Activated T-helper 2 cell treated with anti-CD3 and anti-CD28 coated beads, Interferon-gamma antibody, Interleukin-2, Interleukin-4, amounts not matched to agents 10 μg/mL and 5 μg/mL and 100 μg/mL, durations not matched to agents 14 hours and 24 hours and 36 hours (primary cell): ENCODE measurements at places on chromosomes 13 and 19. TPM values are rescaled to one million over a fixed set of nuclear protein-coding genes. Genes with fewer than 3 reads are reported as not detected.

DNA sequence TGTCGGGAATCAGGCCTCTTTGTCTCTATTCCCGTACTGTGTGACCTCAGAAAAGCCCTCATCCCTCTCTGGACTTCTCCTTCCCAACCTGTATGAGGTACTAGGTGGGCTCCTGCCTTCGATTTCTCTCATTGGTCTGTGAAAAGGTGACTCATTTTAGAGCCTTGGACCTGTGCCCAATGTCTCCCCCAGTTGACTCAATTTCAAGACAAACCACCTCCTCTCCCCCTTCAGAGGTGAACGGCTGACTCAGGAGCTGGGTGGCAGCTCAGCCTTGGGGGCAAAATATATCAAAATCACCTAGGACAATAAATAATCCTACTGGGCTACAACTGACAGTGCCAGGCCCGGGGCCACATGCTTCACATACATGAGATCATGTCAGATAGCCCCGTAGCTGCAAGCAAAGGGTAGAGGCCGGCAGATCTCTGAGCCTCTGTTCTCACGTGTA lies 630 bp downstream of the COQ8B start:
- H3K36me3 ChIP-seq = peaks cover 26% of the 10 kb centered on the region
- H3K27me3 ChIP-seq = no peaks in the 10 kb centered on the region
- peak; percentile 24 for DNase-seq
- peak overlapping the region; percentile 88 for H3K4me3 ChIP-seq
- peak overlapping the region; percentile 92 for H3K27ac ChIP-seq

DNA sequence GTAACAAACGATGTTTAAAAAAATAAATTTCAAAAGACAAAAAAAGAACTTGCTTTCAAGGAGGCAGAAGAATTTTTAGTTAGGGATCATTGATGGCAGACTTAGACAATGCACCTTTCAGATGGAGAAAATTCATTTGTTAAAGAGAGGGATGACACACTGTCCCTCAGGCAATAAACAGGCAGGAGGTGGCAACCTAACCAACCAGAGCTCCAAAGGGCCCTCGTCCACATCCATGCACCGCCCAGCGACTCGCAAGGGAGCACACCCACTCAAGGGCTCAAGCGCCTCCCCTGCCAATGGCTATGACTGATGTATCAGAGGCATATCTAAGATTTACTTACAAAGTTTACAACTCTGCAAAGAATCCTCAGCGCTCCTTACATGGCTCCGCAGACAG lies 81.9 kb downstream of the TUBGCP3 start:
- H3K4me1 ChIP-seq = peaks cover 5% of the 10 kb centered on the region
- no peak overlapping the region for H3K27ac ChIP-seq
- H3K36me3 ChIP-seq = peaks cover 38% of the 10 kb centered on the region
- H3K4me3 ChIP-seq = no peak overlapping the region

GRCh38 chr19:925087-925525 lies 729 bp upstream of the ARID3A start:
- H3K27ac ChIP-seq = peak overlapping the region; percentile 80
- no peak for DNase-seq
- peaks cover 12% of the 10 kb centered on the region for H3K4me1 ChIP-seq
- no peaks in the 10 kb centered on the region for H3K36me3 ChIP-seq
- H3K4me3 ChIP-seq = peak overlapping the region; percentile 80

The ZSCAN4 gene
- not detected in 2 replicates for total RNA-seq

- no peaks in the 10 kb centered on the region for H3K36me3 ChIP-seq
- H3K27ac ChIP-seq = no peak overlapping the region
- H3K4me3 ChIP-seq = no peak overlapping the region
- no peak for DNase-seq
- no peaks in the 10 kb centered on the region for H3K27me3 ChIP-seq
These were observed 22.7 kb downstream of the SGCG start for GRCh38 chr13:23203516-23203915.

GRCh38 chr13:101417043-101417406 lies 717 bp upstream of the NALCN start:
- H3K27me3 ChIP-seq = peaks cover 31% of the 10 kb centered on the region
- H3K4me1 ChIP-seq = no peaks in the 10 kb centered on the region
- no peak overlapping the region for H3K27ac ChIP-seq
- H3K4me3 ChIP-seq = no peak overlapping the region
- no peaks in the 10 kb centered on the region for H3K36me3 ChIP-seq

DNA sequence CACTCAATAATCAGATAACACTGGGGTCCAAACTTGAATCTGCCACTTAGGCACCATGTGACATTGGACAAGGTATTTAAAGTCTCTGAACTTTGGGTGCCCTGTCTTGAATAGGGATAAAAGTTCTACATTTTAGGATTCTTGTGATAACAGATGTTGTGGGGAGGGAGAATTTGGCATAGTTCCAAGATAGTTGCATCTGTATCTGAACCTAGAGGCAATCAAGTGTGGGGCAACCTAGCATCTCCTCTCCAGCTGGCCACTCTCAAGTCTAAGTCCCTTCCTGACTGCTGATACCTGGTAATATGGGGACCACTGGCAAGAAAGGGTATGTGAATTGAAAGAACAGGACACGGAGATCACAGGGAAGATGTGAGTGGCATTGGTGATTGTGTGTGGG lies 256.1 kb downstream of the FOXO1 start:
- no peaks in the 10 kb centered on the region for H3K27me3 ChIP-seq
- H3K27ac ChIP-seq = no peak overlapping the region
- H3K4me3 ChIP-seq = no peak overlapping the region
- no peak for DNase-seq
- H3K36me3 ChIP-seq = peaks cover 3% of the 10 kb centered on the region

The FGF9 gene
- 0.39 and 0.60 TPM in 2 replicates for total RNA-seq

GRCh38 chr19:7083076-7083956 lies 13.8 kb downstream of the ZNF557 start:
- H3K27me3 ChIP-seq = no peaks in the 10 kb centered on the region
- no peak overlapping the region for H3K27ac ChIP-seq
- no peaks in the 10 kb centered on the region for H3K4me1 ChIP-seq
- DNase-seq = no peak

- peak overlapping the region; percentile 20 for H3K27ac ChIP-seq
- H3K36me3 ChIP-seq = no peaks in the 10 kb centered on the region
- H3K27me3 ChIP-seq = no peaks in the 10 kb centered on the region
- no peak for DNase-seq
These were observed 21.0 kb downstream of the GRIK5 start for GRCh38 chr19:42048992-42049391.

DNA sequence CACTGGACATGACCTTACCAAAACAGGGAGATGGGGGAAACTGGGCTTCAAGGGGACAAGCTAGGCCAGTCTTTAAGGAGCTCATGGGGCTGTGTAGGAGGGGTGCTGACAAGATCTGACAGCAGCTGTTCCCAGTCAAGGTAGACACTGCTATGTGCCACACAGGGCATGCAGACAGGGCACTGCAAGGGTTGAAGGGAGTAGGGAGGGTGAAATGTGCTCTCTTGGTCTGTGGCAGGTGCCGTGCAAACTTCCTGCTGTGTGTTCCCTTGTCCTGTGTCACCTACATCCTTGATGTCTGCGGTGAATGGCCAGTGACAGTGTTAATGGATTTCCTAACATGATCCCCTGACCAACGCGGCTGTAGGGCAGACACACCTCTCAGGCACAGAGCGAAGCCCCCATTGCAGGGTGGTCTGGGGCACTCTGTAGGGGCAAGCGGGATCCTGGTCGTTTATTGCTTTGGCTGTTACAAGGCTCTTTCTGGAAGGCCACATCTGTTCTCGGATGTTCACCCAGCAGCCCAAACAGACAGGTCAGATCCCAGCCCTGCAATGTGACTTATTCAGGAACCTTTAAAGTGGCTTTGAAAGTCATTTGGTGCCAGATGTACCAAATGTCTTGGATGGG lies 199.5 kb upstream of the ZNF536 start:
- H3K36me3 ChIP-seq = no peaks in the 10 kb centered on the region
- H3K4me1 ChIP-seq = no peaks in the 10 kb centered on the region
- H3K27ac ChIP-seq = no peak overlapping the region
- DNase-seq = no peak
- H3K27me3 ChIP-seq = no peaks in the 10 kb centered on the region
- H3K4me3 ChIP-seq = no peak overlapping the region

- H3K27me3 ChIP-seq = peaks cover 12% of the 10 kb centered on the region
- H3K36me3 ChIP-seq = no peaks in the 10 kb centered on the region
- no peak overlapping the region for H3K27ac ChIP-seq
- no peak overlapping the region for H3K4me3 ChIP-seq
- no peak for DNase-seq
These were observed 1.3 kb downstream of the PMIS2 start for GRCh38 chr19:35587321-35587720.

The CACNG8 gene
- not detected in 2 replicates for total RNA-seq

The NOVA2 gene
- 0.14 TPM in 1 of 2 replicates, not detected in the other for total RNA-seq

GRCh38 chr19:40461669-40462221 lies 3.8 kb downstream of the BLVRB start:
- H3K27me3 ChIP-seq = peaks cover 7% of the 10 kb centered on the region
- H3K4me3 ChIP-seq = no peak overlapping the region

The CAPN12 gene
- 2.9 and 3.6 TPM in 2 replicates for total RNA-seq

- H3K36me3 ChIP-seq = no peaks in the 10 kb centered on the region
- no peak for DNase-seq
- no peak overlapping the region for H3K27ac ChIP-seq
These were observed 10.4 kb downstream of the DOCK9 start for GRCh38 chr13:98967491-98967890.

- no peak for DNase-seq
- no peak overlapping the region for H3K27ac ChIP-seq
- peaks cover 19% of the 10 kb centered on the region for H3K27me3 ChIP-seq
- no peak overlapping the region for H3K4me3 ChIP-seq
These were observed 5.3 kb downstream of the LYPD4 start for GRCh38 chr19:41839211-41839610.

The ZNF615 gene
- total RNA-seq = 6.3 and 6.7 TPM in 2 replicates

DNA sequence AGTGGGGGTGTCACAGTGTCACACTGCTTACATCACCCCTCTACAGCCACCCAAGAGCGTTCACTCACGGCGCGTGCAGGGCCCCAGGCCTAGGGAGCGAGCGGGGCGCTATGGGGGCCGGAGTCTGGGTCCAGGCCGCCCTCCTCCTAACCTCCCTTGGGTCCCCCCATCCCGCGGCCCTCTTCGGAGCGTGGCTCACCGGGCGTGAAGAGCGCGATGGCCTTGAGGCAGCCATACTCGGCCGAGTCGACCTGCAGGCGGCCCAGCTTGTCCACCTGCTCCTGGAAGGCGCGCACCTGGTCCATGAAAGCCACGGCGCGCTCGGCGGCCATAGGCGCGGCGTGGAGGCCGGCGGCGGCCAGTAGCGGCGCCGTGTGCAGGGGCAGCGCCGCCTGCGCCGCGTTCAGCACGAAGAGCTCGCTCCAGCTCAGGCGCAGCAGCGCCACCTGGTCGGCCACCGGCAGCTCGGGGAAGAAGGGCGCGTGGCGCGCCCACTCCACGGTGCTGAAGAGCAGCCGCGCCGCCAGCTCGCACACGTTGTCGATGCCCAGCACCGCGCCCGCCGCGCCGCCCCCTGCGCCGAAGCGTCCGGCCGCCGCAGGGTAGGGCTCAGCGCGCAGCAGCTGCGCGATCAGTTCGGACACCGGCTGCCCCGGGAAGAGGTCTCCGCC lies 9.4 kb downstream of the OCEL1 start:
- H3K27me3 ChIP-seq = no peaks in the 10 kb centered on the region
- H3K4me1 ChIP-seq = peaks cover 2% of the 10 kb centered on the region
- peaks cover 11% of the 10 kb centered on the region for H3K36me3 ChIP-seq
- peak overlapping the region; percentile 58 for H3K27ac ChIP-seq
- H3K4me3 ChIP-seq = peak overlapping the region; percentile 76

- peak overlapping the region; percentile 13 for H3K27ac ChIP-seq
- H3K4me3 ChIP-seq = no peak overlapping the region
- H3K36me3 ChIP-seq = no peaks in the 10 kb centered on the region
- H3K27me3 ChIP-seq = peaks cover 4% of the 10 kb centered on the region
- DNase-seq = no peak
These were observed 453.9 kb downstream of the COG6 start for GRCh38 chr13:40109351-40109844.

The FFAR1 gene
- total RNA-seq = 0.09 and 0.21 TPM in 2 replicates

DNA sequence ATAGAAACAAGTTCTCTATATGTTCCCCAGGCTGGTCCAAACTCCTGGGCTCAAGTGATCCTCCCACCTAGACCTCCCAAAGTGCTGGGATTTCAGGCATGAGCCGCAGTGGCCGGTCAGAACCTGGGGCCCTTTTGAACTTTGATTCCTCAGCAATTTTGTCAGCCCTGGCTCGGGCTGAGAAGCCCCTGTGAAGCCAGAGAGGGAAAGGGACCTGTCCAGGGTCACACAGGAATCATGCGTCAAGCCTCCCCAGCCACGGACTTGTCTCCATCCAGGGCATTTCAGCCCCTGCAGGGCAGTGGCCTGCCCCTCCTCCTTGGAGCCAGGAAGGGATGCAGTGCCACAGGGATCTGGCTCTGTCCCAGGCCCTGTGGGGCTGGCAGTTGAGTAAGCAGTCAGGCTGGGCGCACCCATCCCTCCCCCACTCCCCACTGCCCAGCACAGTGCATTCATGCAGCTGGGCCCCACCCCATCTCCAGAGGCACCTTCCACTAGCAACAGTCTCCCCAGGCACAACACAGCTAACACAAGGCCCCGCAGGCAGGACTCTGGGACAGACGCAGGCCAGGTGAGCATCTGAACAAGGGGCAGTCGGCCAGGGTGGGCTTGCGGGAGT lies at the start of gene CAPS:
TSS of gene CAPS (plus strand) at position 516 of the 619 bp plus-strand sequence. CDS start 153 bp downstream, outside the sequence.
- no peak within 1 kb of the TSS for H3K27ac ChIP-seq
- H3K4me3 ChIP-seq = no peak within 1 kb of the TSS
- H3K27me3 ChIP-seq = no peaks in the 10 kb centered on the region
- H3K4me1 ChIP-seq = no peaks in the 10 kb centered on the region
- DNase-seq = no peak

The GARIN5A gene
- total RNA-seq = 0.28 and 0.82 TPM in 2 replicates

DNA sequence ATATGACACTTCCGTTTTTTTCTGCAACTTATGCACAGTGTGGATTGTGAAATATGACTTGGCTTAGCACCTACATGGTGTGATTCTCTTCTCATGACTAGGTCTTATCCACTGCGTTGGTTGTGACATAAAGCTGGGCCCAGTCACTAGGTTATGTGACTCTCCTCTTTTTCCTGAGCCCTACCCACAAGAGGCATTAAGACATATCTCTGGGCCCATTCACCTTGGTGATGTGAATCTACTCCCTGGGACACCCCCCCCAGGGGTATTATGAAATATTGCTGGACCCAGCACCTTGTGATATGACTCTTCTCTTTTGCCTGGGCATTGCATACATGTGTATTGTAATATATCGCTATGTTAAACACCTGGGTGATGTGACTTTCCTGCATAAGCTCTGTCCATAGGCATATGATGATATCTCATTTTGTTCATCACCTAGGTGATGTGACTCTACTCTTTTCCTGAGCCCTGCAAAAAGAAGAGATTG lies 85.8 kb upstream of the ZNF43 start:
- H3K27ac ChIP-seq = no peak overlapping the region
- H3K36me3 ChIP-seq = no peaks in the 10 kb centered on the region
- no peak overlapping the region for H3K4me3 ChIP-seq
- DNase-seq = no peak

- no peaks in the 10 kb centered on the region for H3K4me1 ChIP-seq
- H3K36me3 ChIP-seq = no peaks in the 10 kb centered on the region
These were observed 5.0 kb downstream of the RNF113B start for GRCh38 chr13:98171900-98172589.
